CD4-positive, alpha-beta T cell treated with Interleukin-6 for 4 hours (primary cell): ENCODE measurements at places on chromosomes 2 and 18.

DNA sequence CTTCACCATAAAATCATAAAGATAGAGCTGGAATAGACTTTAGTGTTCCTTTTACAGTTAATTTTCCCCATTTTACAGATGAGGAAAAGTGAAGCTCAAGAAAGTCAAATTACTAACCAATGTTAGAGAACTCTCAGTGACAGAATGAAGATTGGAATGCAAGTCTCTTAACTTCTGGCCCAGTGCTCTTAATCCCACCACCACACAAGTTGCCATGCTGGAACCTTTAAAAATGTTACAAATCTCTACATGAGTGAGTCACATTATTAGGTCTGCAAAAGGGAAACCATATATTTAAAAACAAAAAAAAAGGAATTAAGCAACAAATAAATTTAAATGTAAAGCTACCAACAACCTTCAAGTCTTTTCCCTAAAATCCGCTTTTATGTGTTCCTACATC lies 3.5 kb downstream of the NCKAP1 start:
- DNase-seq = no peak

GRCh38 chr2:175373729-175374128 lies 192.2 kb upstream of the ATP5MC3 start:
- no peak for DNase-seq

- no peak for DNase-seq
These were observed 2.4 kb downstream of the MAP4K4 start for GRCh38 chr2:101699755-101700461.

GRCh38 chr2:11778923-11779757 lies 32.7 kb downstream of the LPIN1 start:
- peak; percentile 90 for DNase-seq

GRCh38 chr2:58762176-58762781 lies 521.2 kb upstream of the FANCL start:
- DNase-seq = peak; percentile 5

DNA sequence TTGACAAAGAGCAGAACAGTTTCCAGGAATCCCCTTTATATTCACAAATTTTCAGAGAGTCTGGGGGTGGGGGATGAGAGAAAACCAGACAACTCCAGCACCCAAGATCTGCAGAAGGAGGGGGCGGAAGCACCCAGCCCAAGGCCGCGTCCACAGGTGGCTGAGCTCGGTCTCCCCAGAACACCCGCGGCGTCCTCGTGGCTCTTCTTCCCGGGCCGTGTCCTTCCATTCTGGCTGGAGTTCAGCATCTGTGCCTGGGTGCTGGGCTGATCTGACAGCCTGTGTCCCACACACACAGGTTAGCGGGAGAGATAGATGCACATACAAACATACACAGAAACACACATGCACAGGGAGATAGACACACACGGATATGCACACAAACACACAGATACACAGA lies 455.8 kb upstream of the SALL3 start:
- no peak for DNase-seq

- no peak for DNase-seq
These were observed 270.6 kb downstream of the SS18 start for GRCh38 chr18:25819746-25820363.

DNA sequence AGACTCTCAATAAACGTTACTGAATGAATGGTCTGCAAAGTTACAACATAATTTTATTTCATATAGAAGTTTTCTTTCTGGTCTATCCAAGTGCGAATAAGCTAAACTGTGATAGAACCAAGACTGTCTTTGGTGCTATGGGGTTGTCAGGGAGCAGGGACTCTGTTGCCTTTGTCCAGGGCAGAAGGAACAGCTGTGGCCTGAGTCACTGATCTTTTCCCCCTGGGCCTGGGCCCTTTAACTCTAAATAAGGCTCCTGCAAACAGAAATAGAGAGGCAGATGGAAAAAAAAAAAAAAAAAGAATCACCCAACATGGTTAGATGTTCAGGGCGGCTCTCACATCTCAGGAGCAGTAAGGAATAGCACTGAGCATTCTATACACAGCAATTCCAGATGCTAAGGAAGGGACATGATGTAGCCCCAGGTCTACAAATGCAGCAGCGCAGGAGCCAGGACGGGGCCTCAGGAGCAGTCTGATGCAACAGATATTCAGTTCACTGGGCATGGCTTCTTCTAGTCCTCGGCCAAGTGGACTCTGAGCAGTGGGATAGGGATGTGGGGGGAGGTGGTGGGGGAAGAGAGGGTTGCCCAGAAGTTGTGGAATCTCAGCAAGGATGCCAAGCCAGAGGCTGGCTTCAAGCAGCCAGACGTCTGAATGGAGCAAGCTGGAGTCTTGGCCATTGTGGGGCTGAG lies 247.1 kb upstream of the SIX2 start:
- no peak for DNase-seq
